ENCODE measurements at places on chromosomes 3 and 15. TPM values are rescaled to one million over a fixed set of nuclear protein-coding genes. Genes with fewer than 3 reads are reported as not detected.

The VWA5B2 gene
- not detected for total RNA-seq

The TRH gene
- total RNA-seq, result not detected

The CFAP91 gene
- total RNA-seq, result 0.07 TPM

The PLCH1 gene
- total RNA-seq, result 0.34 TPM

The GREM1 gene
- 0.07 TPM for total RNA-seq

The RSRC1 gene
- 31.4 TPM for total RNA-seq

The FBXO40 gene
- total RNA-seq, result not detected

The BLOC1S6 gene
- 66.6 TPM for total RNA-seq

The ATP13A5 gene
- not detected for total RNA-seq

The GRAMD1C gene
- 1.0 TPM for total RNA-seq

The GADL1 gene
- not detected for total RNA-seq

The TNFSF10 gene
- total RNA-seq, result 191 TPM
